ENCODE measurements at places on chromosomes 12 and 14. TPM values are rescaled to one million over a fixed set of nuclear protein-coding genes. Genes with fewer than 3 reads are reported as not detected.

GRCh38 chr12:132881818-132882217 lies 5.6 kb downstream of the CHFR start:
- H3K4me1 ChIP-seq: no peaks in the 10 kb centered on the region
- H3K27ac ChIP-seq: no peak overlapping the region
- H3K27me3 ChIP-seq: no peaks in the 10 kb centered on the region
- no peak overlapping the region for H3K4me3 ChIP-seq
- no peaks in the 10 kb centered on the region for H3K36me3 ChIP-seq

STAB2 gene
- not detected for total RNA-seq

CHST11 gene
- 81.3 TPM for total RNA-seq

BICDL1 gene
- 1.3 TPM for total RNA-seq

PLEKHG7 gene
- not detected for total RNA-seq

All from adrenal gland (tissue), 19 donors.